ENCODE measurements at places on chromosomes 3 and 15. TPM values are rescaled to one million over a fixed set of nuclear protein-coding genes. Genes with fewer than 3 reads are reported as not detected.

DNA sequence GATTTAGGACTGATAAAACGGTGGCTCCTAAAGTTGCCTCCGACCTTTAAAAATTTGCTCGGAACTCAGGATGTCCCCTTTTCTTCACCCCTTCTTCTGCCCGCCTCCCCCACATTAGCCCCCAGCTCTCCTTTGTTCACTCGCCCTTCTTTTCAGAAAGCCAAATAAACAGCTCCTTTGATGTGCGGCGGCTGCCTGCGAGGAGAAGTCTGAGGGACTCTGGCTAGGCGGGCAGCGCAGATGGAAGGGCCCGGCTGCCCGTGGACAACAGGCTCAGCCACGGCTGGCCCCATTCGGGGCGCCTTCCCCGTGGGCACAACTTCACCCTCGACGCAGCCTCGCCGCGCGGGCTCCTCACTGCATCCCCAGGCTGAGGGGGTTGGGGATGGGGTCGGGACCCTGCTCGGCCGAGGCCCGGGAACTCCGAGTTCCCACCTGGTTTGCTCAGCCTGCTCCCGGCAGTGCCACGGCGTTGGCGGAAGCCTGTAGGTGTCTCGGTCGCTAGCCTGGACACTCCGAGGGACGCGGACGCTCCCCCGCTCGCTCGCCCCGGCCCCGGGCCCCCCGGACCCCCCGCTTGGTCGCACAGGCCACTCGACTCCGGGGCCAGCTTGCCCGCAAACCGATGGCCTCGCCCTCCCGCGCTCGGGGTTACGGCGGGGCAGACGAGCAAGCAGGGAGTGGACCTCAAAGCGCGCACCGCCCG, 897 bp upstream of the TLE3 start:
- DNase-seq, result no peak

- no peak for DNase-seq
Measured at GRCh38 chr3:12139111-12139511, 19.6 kb downstream of the TIMP4 start.

DNA sequence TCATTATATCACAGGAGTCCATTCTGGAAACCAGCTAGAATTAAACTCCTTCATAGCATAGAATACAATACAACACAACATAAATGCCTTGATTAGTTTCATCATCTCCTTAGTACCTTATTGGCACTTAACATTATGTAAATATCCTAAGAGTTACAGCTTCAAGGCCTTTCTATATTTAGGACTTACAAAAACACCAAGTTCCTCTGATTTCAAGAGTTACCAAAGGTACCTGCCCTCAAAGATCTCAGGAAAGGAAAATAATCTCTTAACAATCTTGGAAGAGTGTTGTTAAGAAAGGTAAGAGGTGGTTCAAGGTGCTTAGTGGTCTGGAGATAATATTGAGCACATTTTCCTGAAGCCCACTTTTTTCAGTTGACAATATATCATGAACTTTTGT, 477.7 kb downstream of the IGSF11 start:
- DNase-seq, result no peak

DNA sequence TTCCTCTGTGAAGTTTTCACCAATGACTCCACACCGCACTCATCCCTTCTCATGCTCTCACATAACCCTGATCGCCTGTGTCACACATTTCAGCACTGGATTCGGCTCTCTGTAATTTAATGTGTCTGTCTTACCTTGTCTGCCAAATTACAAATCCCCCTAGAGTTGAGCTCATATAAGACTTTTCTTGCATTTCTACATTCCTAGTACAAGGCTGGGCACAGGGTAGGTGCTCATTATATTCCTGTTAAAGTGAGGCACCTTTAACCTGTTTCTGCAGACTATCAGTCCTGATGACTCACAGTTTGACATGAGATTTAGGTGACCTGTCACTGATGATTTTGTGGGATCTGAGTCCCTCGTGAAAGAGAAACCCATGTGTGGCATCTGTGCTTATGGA, 22.6 kb downstream of the TGM5 start:
- DNase-seq, result no peak

DNA sequence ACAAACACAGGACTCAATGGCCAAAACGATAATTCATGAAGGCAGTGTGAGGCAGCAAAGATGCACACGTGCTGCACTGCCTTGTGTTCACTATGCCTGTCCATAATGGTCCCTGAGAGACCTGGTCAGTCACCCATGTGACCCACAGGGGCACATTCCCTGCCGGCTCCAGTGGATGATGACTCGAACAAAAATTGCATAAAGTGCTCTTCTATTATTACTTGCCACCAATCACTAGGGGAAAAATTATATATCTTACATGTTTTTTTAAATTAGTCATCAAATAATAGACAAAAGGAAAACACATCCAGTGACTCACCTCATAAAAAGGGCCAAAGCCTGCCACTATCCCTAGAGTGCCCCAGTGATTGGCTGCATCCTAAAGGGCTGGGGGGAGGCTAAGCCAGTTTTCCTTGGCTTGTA, 47.5 kb downstream of the UBP1 start:
- no peak for DNase-seq

DNA sequence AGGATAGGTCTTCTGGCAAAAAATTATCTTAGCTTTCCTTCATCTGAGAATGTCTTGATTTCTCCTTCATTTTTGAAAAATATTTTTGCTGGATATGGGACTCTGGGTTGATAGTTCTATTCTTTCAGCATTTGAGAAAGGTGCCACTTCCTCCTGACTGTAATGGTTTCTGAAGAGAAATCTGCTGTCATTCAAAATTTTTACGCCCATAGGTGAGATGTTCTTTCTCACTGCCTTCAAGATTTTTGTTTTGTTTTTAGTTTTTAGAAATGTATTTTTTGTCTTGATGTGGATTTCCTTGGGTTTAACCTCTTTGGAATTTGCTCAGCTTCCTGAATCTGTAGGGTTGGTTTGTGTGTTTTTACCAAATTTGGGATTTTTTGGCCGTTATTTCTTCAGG, 37.1 kb upstream of the ATP2B2 start:
- DNase-seq, result no peak

DNA sequence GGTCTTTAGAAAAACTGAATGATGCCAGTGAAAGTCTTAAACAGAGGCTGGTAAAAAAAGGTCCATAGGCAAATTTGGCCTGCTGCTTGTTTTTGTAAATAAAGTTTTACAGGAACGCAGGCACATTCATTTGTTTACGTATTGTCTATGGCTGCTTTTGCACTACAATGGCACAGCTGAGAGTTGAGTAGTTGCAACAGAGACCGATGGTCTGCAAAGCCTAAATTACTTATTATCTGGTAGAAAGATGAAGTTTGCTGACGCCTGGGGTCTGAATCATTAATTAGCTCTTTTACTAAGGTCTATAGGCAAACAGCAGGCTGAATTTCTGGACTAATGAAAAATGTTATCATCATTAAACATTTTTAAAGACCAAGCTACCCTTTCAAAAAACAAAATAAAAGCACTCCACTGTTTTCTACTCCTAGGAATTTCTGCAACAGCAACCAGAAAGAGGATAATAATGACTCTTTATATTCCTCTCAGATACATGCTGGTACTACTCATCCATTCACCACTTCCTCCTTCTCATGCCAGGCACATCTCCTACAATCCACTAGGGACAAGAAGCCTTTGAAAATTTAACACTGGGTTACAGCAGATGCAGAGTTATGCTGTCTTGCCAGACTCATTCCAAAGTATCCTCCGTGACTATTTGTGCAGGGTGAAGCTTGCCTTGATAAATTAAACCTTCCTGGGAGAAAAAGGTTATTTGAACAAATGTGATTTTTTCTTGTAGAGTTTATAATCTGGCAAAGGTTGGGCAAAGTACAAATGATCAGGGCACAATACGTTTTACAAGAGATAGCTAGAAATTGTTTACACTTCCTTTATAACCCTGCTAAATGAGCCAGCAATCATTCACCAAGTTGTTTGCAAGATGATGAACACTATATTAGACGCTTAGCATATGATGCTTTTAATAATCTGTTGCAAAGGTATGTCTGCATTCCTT, 6.0 kb downstream of the GATM start:
- DNase-seq, result no peak

DNA sequence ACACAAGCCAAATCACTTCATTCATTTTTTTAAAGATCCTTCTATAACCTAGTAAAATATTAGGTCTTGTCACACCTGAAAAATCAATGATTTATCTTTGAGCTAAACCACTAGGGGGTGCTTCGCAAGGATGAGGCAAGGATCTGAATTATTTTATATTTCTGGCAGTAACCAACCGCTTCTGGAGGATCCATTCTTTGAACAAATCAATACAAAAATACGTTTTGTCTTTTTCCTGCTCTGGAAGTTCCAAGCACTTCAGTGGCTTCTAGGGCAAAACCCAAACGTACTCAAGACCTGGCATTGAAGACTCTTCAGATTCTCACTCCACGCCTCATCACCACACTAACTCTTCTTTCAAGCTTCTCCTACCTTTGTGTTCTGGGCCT, 486 bp downstream of the LSG1 start:
- DNase-seq, result no peak

- DNase-seq, result no peak
Measured at GRCh38 chr3:164416491-164417222, 661.6 kb downstream of the SI start.

DNA sequence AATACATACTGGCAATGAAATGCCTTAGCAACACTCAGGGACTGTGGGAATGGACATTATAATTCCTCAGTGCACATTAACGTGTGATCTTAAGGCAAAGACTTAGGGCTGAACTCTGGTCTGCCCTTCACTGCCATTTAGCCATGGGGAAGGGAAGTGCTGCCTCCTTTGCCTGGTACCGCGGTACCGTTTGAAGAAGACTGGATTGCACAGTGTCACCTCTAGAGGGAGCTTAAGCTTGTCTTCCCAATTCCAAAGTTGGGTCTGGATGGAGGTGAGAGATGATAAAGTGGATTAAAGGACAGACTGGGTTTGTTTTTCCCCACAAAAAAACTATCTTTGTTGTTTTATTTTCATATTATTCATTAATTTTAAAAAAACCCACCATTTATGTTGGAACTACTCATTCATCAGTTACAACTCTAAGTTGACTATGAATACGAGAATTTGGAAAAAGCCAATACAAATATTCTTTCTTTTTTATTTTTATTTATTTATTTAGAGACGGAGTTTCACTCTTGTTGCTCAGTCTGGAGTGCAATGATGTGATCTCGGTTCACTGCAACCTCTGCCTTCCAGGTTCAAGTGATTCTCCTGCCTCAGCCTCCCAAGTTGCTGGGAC, 60.0 kb upstream of the SYN2 start:
- DNase-seq, result no peak

GRCh38 chr3:14943042-14943441, 4.3 kb upstream of the NR2C2 start:
- DNase-seq, result no peak

- DNase-seq, result no peak
Measured at GRCh38 chr3:53592862-53593261, 98.5 kb downstream of the CACNA1D start.

GRCh38 chr3:71955240-71956068, 170.5 kb upstream of the PROK2 start:
- no peak for DNase-seq

- no peak for DNase-seq
Measured at GRCh38 chr3:155921486-155921885, 51.0 kb downstream of the GMPS start.

DNA sequence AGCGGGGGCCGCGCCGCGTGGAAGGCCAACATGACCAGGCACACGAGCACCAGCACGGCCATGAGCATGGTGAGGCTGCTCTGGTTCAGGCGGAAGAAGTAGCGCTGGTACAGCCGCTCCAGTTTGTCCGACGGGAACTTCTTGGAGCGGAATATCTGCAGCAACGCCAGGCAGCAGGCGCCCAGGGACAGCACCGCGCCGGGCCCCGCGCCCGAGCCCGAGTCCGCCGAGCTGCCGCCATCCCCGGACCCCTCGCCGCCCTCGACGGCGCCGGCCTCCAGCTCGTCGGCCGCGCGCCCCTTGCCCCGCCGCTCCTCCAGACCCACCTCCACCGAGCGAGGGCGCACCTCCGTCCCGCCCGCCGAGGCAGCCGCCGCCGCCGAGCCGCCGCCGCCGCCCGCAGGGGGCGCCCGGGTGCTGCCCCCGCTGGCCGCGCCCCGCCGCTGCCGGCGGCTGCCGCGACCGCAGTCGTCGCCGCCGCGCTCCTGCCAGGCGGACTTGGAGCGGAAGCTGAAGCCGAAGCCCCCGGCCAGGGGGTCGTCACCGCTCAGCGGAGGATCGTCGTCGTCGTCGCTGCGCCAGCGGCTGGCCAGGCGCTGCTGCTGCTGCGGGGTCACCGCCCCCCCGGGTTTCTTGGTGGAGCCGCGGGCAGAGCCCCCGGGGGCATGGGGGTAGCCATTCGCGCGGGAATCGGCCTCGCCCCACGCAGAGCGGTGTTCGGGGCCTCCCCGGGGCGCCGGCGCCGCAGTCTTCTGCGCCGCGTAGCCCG, 957 bp downstream of the ADCY5 start:
- DNase-seq, result no peak

- no peak for DNase-seq
Measured at GRCh38 chr15:83287541-83288027, 3.1 kb upstream of the BNC1 start.

DNA sequence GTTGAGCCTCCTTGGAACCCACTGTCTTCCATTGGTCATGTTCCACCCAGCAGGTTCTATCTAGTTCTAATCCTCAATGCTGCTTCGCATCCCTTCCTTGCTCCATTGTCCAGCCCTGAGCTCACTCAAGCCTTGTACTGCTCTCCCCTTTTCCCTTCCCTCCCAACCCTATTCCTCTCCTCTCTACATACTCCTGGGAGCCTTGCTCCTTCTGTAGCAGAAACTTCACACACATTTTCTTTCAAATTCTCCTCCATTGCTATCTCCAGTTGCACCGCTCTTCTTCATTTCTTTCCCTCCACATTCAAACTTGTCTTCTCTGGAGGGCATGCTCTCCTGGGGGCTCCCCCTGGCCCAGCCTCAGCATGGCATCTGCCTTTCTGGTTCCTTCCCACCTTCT, 14.5 kb downstream of the NR1I2 start:
- DNase-seq, result no peak

- DNase-seq, result no peak
Measured at GRCh38 chr3:46706771-46707582, 5.8 kb downstream of the TMIE start.

DNA sequence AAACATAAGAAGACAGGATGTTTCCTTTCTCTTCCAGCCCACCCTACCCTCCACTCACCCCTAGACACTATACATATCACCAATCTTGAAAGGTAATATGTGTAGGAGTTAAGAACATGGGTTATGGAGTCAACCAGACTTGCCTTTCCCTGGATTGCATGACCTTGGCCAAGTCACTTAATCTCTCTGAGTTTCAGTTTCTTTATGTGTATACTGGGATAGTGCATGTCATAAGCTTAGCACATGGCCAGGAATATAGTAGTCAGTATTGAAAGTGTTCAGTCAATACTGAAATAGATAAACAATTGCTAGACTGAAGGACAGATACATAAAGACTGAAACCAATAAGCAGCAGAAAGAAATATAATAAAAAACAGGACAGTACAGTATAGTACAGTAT, 283.2 kb upstream of the STT3B start:
- DNase-seq, result no peak

GRCh38 chr15:86054338-86054737, 25.3 kb upstream of the AGBL1 start:
- no peak for DNase-seq

Gene CLDND1
- 79.2 TPM for total RNA-seq

Gene GOLGA8S
- total RNA-seq, result 0.26 TPM

Gene NTRK3
- total RNA-seq, result 1.6 TPM

Gene STRA6
- not detected for total RNA-seq

Gene SH2D7
- not detected for total RNA-seq

Gene RTP3
- total RNA-seq, result not detected

Gene SLC27A2
- 1.7 TPM for total RNA-seq

Measured in mesenteric fat pad (tissue), 1 donor.